Activated CD4-positive, alpha-beta T cell treated with anti-CD3 and anti-CD28 coated beads, Interleukin-2, amount 10 ng/mL, durations not matched to agents 24 days and 14 days (primary cell): ENCODE measurements at places on chromosomes 6 and 20.
A peak's percentile ranks its signal among the peaks of the same experiment; 100 is the strongest.

- no peak for DNase-seq
Measured at GRCh38 chr6:34358389-34358905, 34.0 kb downstream of the NUDT3 start.

GRCh38 chr20:16615199-16615598 is 42.0 kb upstream of the KIF16B start:
- no peak for DNase-seq

DNA sequence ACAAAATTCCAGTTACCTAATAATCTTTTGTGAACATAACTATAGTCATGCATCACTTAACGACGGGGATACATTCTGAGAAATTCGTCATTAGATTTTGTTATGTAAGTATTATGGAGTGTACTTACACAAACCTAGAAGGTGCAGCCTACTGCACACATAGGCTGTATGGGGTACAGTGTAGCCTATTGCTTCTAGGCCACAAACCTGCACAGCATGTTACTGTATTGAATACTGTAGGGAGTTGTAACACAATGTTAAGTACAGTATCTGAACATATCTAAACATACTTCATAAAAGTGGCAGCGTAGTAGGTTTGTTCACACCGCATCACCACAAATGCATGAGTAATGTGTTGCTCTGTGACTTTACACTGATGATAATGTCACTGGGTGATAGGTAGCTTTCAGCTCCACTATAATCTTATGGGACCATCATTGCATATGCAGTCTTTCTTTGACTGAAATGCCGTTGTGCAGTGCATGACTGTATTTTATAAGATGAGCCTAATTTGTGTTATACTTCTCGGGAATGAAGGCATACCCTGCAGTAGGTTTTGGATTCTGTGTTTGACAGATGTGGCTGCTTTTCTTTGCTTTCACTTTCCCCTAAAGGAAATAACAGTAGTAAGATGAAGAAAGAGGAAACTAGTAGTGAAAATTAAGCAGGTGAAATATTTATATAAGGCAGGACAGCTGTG is 365.6 kb downstream of the FARS2 start:
- DNase-seq: peak; percentile 70

DNA sequence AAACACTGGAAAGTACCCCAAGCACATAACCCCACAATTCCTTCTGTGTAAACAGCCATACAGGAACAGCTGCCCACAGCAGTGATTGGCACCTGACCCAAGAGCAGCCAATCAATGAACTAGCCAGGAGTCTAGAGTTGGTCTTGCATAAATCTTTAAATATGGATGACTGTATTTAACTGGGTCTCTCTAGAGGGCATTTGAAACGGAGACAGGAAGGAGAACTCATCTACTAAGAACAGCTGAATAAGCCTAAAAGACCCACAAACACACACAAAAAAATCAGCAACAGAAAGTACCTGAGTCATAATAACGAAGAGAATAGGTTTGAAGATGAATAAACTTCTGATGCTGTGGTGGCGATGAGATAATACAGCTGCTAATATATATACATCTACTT is 49.0 kb upstream of the ASF1A start:
- DNase-seq: no peak

GRCh38 chr6:116327803-116328527 is 42.8 kb upstream of the DSE start:
- no peak for DNase-seq

GRCh38 chr6:2863901-2864300 is 22.2 kb upstream of the SERPINB1 start:
- no peak for DNase-seq

GRCh38 chr6:56642366-56643261 is at the start of gene DST:
TSS of gene DST (minus strand) at chr6:56642889.
- DNase-seq: no peak

DNA sequence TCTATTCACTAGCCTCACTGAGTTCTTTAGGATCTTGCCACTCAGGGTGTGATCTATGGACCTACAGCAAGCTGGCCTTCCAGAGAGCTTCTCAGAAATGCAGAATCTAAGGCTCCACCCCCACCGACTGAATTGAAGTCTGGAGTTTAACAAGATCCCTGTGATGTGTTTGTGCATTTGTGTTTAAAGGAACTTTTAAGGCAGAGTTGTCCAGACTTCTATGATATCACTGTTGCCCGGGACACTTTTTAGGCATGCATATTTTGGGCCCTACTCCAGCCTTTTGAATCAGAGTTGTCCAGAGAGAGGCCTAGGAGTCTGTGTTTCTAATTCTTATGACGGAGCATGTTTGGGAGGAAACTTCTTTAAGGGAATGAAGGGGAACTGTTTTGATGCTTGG is 232.3 kb downstream of the QKI start:
- DNase-seq: no peak

- no peak for DNase-seq
Measured at GRCh38 chr20:63058696-63059335, 52.1 kb upstream of the BHLHE23 start.

DNA sequence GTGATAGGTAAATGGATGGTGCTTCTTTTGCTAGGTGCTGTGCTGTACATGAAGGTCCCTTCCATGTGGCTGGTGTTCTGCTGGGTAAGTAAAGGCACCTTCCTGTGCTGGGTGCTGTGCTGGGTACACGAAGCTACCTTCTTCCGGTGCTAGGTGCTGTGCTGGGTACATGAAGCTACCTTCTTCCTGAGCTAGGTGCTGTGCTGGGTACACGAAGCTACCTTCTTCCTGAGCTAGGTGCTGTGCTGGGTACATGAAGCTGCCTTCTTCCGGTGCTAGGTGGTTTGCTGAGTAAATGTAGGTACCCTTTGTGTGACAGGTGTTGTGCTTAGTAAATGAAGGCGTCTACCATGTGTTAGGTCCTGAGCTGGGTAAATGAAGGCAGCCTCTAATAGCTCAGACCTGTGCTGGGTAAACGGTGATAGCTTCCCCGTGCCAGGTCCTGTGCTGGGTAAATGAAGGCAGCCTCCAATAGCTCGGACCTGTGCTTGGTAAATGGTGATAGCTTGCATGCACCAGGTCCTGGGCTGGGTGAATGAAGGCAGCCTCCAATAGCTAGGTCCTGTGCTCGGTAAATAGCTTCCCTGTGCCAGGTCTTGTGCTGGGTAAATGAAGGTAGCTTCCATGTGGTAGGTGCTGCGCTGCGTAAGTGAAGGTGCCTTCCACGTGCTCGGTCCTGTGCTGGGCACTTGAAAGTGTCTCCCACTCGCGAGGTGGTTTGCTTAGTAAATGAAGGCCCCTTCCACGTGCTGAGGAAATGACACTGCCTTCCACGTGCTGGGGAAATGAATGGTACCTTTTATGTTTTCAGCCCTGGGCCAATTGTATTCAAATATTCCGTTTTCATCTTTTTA is 115.5 kb downstream of the ERMARD start:
- DNase-seq: no peak

GRCh38 chr6:137793805-137794515 is 73.1 kb upstream of the TNFAIP3 start:
- DNase-seq: no peak

GRCh38 chr6:148701375-148701774 is 45.5 kb upstream of the UST start:
- DNase-seq: peak; percentile 45

- DNase-seq: no peak
Measured at GRCh38 chr6:165825256-165825815, 162.3 kb upstream of the PDE10A start.

DNA sequence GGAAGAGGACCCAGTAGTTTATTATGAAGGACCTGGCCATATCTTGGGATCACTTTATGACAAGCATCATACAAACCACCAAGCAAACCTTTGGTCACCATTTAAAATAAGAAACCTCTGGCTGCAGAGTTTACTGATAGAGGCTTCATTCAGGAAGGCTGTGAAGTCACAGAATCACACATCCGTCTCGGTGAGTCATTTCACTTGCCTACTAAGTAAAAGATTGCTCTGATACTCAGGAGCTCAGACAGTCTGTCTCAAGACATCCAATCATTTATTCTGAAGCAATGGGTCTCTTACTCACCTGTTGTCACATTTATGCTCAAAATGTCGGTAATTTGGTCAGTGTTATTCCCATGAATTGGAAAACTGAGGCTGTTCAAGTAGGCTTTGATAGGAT is 33.7 kb downstream of the ADGRF5 start:
- no peak for DNase-seq

DNA sequence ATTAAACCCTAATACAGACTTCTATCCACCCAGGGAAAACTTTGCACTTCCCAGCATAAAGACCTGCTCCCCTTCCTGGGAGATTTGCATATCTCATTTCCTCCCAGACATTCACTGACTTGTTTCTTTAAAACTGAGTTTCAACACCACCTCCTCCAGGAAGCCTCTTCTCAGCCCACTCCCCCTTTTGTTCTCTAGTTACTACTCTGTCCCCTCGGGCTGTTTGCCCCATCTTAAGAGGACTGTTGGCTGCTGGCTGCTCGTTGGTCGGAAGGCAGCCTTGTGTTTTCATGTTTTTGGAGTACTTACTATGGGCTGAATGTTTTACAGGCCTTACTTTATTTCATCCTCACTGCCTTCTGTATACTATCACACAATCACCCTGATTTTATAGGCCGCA is 6.6 kb downstream of the ARHGAP40 start:
- DNase-seq: no peak

GRCh38 chr6:125853168-125853567 is 62.4 kb downstream of the NCOA7 start:
- DNase-seq: no peak

DNA sequence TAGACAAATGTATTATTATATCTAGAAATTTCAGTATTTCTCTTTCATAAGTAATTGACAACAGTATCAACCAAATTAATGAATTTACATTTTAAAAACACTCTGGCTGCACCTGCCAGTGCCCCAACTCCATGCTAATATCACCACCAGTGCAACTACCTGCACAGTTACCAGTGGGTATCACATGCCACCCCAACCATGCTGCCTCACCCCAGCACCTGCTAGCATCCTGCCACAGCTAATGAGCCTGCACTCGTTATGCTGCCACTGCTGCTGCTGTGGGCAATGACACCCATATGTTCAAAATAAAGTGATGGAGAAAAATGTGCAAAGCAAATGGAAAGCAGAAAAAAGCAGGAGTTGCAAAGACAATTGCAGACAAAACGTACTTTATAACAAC is 855.9 kb upstream of the MANEA start:
- DNase-seq: no peak

DNA sequence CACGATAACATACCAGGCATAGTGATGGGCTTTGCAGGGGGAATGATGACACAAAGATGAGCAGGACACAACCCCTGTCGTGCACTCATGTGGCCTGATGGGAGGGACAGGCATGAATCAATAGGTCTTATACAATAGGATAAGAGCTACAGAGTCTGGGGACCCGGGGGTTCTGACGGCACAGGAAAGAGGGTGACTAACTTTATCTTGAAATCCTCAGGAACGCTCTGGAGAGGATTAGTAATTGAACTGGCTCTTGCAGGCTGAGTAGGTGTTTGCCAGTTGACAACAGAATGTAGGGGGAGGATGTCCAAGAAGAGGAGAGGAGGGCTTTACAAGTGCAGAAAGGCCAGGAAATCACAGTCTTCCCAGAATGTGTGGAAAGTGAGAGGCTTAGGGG is 219.9 kb upstream of the ECI2 start:
- DNase-seq: no peak

GRCh38 chr20:33812908-33813462 is 1.8 kb downstream of the CHMP4B start:
- DNase-seq: peak; percentile 68

DNA sequence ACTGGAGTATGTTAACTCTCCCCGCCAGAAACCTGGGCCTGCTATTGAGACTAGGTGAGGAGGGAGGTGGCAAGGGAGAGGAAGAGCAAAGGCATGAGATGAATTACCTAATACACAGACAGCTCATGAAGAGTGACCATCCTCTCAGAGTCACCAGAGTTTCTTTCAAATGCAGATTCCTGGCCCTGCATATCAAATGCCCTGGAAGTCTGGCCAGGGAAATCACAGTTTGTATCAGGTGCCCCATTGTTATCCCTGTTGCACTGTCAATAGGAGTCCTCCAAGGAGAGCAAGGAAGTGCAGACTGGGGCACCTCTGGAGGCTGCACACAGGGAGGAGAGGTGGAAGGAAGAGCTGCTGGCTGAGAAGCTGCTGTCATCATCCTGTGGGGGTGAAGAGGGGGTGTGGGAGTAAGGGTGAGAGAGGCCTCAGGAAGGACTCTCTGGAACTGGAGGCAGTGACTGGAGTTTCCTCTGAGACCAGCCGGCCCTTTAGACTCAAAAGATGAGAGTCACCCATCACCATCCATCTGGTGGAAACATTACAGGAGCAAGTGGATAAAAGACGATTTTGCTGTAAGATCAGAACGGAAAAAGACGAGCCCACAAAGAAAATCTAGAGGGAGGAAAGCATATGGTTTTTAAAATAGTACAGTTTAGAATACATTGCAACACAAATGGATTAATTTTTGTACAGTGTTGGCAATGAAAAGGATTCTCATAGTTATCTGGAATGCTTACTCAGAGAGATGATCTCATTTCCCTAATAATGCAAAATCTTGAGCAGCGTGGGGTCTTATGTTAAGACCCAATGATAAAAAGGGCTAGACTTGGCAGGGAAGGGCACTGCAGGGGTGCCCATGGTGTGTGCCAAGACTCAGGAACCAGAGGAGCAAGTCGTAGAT is 268.1 kb downstream of the UST start:
- DNase-seq: no peak

GRCh38 chr6:143774347-143774746 is 68.8 kb upstream of the LTV1 start:
- DNase-seq: no peak

- no peak for DNase-seq
Measured at GRCh38 chr20:5890773-5891441, 59.4 kb downstream of the TRMT6 start.

DNA sequence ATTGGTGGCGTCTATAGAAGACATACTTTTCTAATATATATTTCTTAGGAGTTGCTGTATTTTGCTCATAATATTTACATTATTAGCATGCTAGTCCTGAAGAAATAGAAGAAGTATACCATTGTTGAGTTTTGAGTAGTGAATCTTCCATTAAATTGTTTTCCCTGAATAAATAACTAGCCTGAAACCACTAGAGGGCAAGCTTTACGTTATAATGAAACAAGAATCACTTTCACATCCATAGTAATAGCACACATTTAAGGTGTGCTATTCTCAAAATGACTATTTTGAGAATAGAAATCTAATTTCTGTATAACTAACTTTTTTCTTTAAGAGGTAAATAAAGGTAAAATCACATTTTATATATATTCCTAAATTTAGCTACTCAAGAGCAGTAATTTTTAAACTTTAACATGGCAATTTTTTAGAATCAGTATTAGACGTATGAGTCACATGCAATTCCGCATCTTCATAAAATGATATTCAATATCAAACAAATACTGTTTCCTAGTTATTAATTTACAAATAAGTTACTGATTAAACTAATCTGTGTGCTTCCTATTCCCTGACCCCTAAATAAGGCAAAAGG is 213.2 kb upstream of the MANEA start:
- DNase-seq: no peak

GRCh38 chr6:83459663-83460062 is 28.8 kb upstream of the ME1 start:
- DNase-seq: no peak

- DNase-seq: no peak
Measured at GRCh38 chr20:61090541-61090940, 161.5 kb upstream of the CDH4 start.

GRCh38 chr6:41608443-41609151 is 29.7 kb upstream of the MDFI start:
- DNase-seq: no peak
